Femur (tissue), 1 donor: ENCODE measurements at places on chromosomes 7 and 10.

DNA sequence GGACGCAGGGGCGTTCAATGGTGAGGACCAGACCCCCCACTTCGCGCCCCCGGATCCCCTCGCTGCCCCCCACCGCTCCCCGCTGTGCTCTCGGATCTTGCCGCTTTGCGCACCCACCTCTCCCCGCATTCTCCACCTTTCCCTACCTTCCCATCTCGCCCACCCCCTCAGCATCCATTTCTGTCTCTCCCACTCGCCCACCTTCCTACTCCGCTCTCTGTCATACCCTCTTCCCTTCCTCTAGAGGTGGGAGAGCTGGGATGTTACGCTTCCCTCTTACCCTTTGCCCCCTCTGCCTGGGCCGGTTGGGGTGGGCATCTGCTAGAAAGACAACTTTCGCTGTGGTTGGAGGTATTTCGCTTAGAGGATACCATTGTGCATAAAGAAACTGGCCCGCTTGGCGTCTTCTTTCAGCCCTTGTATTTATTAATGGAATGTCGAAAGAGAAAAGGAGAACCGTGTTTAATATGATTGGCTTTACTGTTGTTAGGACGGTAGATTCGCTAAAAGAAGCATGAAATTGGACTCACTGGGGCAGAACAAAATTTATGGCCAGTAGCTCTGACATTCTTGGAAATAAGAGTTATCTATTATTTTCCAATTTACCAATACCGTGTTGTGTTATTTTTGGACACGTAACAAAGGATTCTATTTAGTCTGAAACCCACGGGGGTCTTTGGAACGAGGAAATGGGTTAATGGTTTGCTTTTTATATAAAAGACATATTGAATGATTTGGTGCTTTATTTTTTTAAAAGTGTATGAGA lies 873 bp downstream of the PRKAR2B start:
- peak; percentile 23 for DNase-seq

DNA sequence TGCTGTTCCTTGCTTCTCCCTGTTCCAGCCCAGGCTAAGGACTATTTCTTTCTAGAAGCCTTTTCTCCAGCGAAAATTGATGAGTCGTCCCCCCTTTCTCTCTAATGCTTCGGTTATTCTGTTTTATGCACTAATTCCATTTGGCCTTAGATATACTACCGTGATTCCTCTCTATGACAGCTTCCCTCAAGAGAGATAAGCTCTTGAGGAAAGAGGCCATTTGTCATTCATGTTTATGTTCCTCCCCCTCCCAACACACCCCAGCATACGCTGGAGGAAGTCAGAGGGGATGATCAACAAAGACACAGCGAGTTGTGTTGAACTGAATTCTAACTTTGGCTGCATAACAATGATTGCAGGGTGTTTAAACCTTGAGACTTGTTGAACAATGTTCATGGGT lies 198.8 kb downstream of the BMPER start:
- no peak for DNase-seq

DNA sequence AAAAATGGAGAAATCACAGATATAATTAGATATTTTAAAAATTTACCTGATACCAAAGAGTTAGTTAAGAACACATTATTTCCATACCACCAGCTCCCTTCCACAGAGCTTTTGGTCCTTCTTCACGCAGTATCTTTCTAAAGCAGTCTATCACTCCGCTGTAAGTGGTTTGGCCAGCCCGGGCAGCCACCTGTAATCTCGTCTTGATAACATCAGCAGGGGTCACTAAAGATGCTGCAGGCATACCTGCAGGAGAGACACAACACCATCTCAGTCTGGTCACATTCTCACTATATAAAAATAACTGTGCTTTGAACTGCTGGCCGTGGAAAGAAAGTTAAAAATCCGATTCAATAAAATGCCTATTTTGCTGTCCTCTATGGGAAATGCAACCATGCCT lies 200.1 kb downstream of the SLC25A13 start:
- no peak for DNase-seq

GRCh38 chr10:125694883-125695282 lies 11.9 kb upstream of the TEX36 start:
- no peak for DNase-seq

GRCh38 chr10:93073539-93074146 lies at the start of gene CYP26A1:
Gene CYP26A1 (plus strand): TSS chr10:93073893. CDS start chr10:93073935, 42 bp downstream.
- no peak for DNase-seq

DNA sequence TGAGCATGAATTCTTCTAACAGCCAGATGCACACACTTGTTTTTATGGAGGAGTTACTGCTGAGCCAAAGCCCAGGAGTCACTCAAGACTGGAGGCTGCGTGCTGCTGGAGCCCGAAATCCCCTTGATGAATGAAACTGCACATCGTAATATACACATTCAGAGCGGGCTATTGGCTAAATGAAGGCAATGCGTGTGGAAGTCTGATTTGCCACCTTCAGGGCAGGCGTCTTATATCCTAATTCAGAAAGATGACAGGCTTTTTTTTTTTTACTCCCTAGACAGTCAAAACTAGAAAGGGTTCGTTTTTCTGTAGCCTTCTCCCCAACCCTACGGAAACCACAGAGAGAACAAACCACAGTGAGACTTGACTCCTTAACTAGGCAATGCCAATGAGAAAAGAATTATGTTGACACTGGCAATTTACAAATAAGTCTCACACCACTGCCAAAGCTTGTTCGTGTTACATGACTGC lies 227.2 kb upstream of the KLF14 start:
- DNase-seq: no peak

DNA sequence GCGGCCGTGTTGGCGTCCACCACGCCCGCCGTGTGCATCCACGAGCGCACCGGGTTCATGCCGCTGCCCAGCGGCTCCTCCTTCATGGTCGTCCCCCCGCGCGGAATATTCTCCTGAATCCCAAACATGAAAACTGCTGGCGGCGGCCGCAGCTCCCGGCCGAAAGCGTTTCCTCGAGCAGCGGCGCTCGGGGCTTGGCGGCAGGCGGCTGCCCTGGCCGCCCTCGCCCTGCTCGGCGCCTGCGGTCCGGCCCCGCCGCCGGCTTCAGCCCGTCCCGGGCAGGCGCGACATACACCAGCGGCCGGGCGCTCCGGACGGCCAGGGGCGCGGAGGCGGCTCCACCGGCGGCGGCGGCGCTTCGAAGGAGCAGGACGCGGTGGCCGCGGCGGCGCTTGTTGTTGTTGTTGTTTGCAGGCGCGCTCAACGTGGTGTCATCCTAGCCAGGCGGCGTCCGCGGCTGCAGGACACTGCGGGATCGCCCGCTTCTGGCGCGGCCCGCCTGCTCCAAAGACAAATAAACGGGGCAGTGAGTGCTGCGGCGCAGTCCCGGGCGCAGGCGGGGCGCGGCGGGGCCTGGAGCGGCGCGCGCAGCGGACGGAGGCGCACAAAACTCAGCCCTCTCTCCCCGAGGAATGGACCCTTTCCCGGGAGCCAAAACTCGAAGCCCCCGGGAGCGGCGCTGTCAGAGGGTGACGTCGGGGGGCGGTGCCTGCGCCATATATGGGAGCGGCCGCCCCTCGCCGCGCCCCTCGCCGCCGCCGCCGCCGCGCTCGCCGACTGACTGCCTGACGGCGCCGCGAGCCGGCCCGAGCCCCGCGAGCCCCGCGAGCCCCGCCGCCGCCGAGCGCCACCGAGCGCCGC lies at the start of gene EBF3:
TSS of gene EBF3 (minus strand) at position 634 of the 861 bp plus-strand sequence. CDS start at position 128, 506 bp downstream.
- peak; percentile 96 for DNase-seq
